Left ventricle myocardium superior (tissue), 1 donor: ENCODE measurements at places on chromosomes 5 and 9.

DNA sequence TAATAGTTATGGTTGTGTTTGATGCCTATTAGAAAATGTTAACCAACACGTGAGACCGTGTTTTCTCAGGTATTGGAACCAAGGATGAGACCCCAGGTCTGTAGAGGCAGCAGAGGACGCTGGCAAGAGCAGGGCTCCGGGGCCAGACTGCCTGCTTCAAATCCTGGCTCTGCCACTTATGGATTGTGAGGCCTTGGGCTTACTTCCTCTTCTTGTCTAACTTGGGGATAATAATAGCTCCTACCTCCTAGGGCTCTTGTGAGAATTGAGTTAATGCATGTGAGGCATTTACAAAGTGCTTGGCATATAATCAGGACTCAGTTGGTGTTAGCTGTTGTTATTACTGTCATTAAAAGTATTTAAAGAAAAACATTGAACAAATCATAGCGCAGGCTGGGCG lies 85.5 kb upstream of the PITX1 start:
- no peak for DNase-seq

DNA sequence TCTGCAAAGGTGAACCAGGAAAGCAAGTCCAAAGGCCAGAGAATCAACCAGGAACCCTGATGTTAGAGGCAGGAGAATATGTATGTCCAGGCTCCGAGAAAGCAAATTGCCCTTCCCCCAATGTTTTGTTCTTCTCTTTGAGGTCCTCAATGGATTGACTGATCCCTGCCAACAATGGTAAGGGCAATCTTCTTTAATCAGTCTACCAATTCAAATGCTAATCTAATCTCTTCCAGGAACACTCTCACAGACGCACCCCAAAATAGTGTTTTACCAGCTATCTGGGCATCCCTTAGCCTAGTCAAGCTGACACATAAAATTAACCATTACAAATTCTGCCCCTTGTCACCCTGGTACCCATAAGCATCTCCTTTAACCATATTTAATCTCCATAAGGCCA lies 398.0 kb downstream of the RAB3C start:
- no peak for DNase-seq

DNA sequence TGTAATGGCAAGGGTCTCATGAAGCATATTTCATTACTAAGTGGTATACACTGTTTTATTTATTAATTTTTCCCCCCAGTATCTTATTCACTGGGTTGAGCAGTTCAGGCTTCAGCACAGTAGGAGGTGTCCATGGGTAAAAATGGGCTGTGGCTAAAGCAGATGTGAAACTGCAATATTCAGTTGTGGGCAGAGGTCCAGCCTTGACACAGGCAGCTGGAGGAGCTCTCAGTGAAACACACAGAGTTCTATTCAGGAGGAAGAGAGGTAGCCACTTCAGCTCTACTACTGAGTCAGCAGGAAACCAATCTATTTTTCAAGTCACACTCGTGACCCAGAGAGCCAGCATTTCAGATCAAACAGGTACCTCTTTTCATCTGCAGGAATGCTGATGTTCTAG lies 418.3 kb downstream of the CDH10 start:
- DNase-seq = no peak

DNA sequence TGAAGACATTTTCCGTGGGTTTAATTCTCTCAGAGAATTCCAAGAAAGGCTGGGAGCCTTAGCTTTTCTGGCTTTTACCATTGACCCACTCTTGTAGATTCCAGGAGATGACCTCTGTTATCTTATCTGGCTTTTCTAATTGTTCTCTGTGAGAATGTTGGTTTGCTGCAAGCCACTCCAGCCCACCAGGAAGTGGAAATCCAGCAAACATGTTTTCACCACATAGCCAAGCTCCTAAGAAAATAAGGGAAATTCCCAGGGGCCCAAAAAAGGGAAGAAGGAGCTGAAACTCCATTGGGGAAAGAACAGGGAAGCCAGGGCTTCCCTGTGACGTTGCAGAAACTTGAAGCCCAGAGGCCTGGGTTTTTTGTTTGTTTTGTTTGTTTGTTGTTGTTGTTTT lies 19.7 kb downstream of the GPR107 start:
- DNase-seq = no peak

DNA sequence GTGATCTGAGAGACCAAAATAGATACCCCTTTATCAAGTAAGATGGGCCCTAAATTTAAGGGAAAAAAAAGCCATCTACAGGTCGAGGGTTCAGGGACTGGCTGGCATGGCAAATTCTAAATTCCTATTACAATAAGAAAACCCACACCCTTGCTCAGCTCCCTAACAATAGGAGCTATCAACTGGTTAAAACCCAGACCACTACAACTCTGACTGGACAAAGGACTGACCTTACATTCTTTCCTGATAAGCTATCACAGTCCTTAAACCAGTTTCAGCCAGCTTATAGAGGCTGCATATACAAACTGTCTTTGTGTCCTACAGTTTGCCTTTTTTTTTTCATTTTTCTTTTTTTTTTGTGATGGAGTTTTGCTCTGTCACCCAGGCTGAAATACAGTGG lies 803.6 kb downstream of the NR2F1-AS1 start:
- no peak for DNase-seq

GRCh38 chr9:131937451-131937850 lies 142.2 kb downstream of the MED27 start:
- no peak for DNase-seq

GRCh38 chr9:5499889-5500398 lies 10.4 kb upstream of the PDCD1LG2 start:
- DNase-seq = no peak

DNA sequence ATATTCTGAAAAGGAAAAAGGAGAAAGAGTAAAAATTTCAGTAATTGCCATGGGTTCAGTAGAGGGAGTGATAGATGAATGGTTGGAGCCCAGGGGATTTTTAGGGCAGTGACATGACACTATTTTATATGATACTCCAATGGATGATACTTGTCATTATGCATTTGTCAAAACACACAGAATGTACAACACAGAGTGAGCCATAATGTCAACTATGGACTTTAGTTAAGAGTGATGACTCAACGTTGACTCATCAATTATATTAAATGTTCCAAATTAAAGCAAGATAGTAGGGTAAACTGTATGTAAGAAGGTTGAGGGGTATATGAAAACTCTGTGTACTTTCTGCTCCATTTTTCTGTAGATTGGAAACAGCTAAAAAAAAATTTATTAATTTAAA lies 586.4 kb downstream of the TAF11L14 start:
- no peak for DNase-seq

- DNase-seq = peak; percentile 32
Measured at GRCh38 chr9:130286781-130287428, 21.3 kb downstream of the HMCN2 start.

DNA sequence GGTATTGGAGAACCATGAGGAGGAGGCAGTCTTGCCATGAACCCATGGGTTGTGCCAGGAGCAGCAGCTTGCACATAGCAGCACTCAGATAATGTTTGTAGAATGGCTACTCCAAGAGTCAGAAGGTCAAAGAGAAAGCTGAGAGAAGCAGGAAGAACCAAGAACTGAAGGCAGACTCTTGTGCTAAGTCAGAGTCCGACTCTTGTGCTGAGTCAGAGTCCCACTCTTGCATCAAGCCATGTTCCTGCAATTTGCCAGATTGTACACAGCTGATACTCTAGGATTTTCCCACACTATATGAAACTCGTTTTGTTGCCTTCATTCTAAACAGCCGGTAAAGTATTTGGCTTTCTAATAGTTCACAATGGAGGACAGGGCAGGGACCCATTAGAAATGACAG lies 26.2 kb upstream of the HSPA9 start:
- DNase-seq = no peak

- no peak for DNase-seq
Measured at GRCh38 chr5:133998042-133998441, 6.7 kb downstream of the VDAC1 start.

GRCh38 chr5:76953551-76954382 lies 922 bp downstream of the CRHBP start:
- DNase-seq = no peak

GRCh38 chr5:24477958-24478357 lies 166.8 kb downstream of the CDH10 start:
- no peak for DNase-seq
